NCI-H187 (cell line): ENCODE measurements at places on chromosomes 6 and 20.

DNA sequence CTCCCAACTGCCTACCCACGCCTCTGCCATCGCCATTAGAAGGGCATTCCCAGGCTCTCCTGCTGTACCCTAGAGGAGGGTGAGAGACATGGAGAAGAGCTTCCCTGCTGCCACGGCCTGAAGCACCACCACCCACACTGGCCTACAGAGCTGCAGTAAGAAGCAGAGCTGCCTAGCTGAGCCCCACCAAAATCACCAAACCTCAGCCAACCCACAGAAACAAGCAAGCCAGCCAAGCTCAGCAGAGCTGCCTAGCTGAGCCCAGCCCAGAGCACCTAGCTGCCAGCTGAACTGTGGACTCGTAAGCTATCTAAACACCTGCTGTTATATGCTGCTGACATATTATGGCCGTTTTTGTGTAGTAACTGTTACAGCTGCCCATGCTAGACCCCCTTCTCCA, 149.2 kb downstream of the PCSK2 start:
- no peak for DNase-seq

DNA sequence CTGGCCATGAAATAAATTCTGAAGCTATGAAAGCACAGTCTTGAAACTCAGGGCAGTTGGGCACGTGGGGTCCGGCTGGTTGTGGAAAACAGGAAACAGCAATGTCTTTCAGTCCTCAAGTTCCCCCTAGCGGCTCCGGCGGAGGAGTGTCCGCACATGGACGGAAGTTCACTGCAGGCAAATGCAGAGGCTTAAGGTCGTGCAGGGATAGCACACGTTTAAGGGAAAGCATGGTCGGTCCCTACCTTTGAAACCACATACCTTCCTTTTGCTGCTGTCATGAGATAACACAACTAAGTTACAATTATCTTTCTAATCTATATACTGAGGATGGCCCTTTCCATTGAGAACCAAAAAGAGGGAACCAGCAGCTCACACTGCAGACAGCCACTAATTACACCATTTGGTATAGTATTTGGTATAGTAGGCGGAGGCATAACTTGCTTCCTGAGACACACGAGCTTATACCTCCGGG, 52.6 kb upstream of the NFATC2 start:
- peak; percentile 4 for DNase-seq

GRCh38 chr6:13331516-13332348, 3.4 kb upstream of the TBC1D7 start:
- DNase-seq: no peak

DNA sequence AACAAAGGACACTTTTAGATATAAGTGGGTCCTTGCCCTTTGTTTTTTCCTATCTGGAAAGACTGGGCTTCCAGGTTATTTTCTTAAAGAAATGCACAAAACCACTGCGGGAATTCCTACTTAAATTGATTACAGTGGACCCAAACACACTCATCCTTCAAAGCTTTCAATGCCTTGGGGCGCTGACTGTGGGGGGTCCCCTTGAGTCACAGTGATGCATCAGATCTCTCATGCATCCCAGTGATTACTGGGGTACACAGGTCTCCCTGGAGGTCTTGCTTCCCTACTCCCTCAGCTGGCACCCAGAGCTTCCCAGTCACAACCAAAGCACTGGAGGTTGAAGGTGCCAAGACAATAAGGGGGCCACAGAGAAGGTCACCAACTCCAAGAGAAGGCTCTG, 20.7 kb downstream of the ABHD12 start:
- DNase-seq: no peak

GRCh38 chr6:1491591-1492319, 102.4 kb downstream of the FOXF2 start:
- no peak for DNase-seq

GRCh38 chr20:50303573-50304500, 113.2 kb downstream of the CEBPB start:
- no peak for DNase-seq

- DNase-seq: no peak
Observed at GRCh38 chr6:119215885-119216590, 133.5 kb downstream of the MAN1A1 start.

- no peak for DNase-seq
Observed at GRCh38 chr6:142954844-142955243, 9.9 kb upstream of the HIVEP2 start.

GRCh38 chr20:9128568-9128967, 59.7 kb downstream of the PLCB4 start:
- no peak for DNase-seq

GRCh38 chr6:134373282-134373922, 55.5 kb upstream of the SGK1 start:
- no peak for DNase-seq

- DNase-seq: no peak
Observed at GRCh38 chr6:100891079-100891478, 9.9 kb upstream of the ASCC3 start.

- no peak for DNase-seq
Observed at GRCh38 chr6:32603888-32604287, 14.2 kb upstream of the HLA-DRB1 start.

DNA sequence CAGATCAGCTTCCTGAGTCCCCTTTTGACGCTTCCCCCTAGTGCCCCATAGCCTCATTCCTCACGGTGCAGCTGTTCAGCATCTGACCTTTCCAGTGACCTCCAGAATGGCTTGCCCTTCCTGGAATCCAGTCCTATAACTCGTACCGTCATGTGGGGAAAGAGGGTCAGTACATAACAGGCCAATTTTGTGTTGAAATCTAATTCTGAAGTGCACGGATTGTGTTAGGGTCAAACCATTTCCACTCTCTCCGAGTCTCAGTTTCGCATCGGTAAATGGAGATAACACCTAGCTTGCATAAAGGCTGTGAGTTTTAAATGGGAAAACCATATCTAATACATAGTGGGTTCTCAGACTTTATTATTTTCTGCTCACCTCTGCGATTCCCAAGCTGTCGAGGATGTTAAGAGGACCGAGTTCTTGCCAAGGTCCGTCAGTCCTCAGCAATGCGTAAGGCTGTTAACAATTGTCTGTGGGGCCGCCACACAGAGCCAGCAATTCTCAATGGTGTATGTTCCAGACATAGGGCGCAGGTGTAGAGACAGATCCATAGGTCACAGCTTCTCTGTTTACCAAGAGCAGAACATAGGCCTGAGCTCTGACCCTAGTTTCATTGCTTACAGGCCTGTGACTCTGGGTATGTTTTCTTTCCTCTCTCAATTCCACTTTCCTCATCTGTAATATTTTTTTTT, 45.5 kb upstream of the CCR6 start:
- no peak for DNase-seq

DNA sequence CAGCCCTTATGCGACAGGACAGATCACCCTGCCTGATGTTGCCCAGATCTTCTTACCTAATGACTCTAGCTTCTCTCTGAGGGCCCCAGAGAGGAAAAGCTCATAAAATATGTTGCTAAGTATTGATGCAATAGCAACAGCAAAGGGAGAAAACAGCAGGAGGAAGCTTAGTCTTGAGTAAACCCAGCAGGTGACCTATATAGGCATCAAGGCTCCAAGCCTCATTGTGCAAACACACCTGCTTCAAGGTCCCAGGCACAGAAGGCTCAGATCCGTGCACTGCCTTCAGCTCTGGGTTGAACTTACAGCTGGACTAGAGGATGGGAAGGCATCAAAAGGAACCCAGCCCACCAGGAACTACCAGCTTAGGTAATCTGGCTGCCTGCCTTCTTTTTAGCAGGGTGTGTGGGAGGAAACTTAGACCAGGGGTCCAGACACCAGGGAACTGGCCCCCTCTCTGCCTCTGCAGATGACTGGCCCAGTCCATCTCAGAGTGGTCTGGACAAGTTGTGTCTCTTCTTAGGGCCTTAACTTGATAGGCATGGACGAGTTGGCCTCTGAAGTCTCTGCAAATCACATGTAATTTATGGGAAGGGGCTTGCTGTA, 34.4 kb downstream of the TGM3 start:
- peak; percentile 80 for DNase-seq

- no peak for DNase-seq
Observed at GRCh38 chr6:107594736-107595135, 104.8 kb downstream of the SOBP start.

GRCh38 chr6:150880336-150880735, 14.8 kb downstream of the MTHFD1L start:
- no peak for DNase-seq

GRCh38 chr6:108120311-108120710, 45.5 kb upstream of the NR2E1 start:
- DNase-seq: no peak

DNA sequence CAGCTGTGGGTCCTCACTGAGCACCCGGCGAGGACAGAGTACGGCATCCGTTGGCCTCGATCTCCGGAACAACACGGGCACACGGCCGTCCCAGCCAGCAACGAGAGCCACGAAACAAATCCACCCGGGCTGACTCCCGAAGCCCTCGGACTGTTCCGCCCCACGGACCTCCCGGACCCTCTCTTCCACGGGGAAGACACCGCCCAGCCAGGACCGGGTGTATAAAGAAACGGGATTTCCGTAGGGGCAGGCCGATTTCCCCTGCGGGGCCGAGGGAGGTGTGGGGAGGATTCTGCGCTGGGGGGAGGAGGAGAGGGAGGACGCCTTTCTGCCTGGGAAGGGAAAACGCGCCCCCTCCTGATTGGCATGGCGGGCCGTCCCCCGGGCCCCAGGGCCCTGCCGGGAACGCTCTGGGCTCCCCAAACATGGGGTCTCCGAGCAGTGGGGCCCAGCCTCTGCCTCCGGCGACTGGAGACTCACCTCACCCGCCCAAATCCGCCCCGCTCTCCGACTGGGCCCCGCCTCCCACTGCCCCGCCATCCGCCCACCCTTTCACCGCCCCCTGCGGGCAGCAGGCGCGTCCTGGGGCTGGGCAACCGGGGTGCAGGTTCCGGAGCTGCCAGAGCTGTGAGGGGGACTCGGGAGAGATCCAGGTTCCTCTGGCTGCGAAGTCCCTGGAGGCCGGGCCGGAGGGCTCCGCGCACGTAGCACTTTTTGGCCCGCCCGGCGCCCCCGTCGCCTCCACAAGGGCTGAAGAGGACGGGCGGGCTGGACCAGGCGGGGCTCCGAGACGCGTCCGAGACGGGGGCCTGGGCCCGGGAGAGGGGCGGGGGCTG, 679 bp upstream of the PPDPF start:
- DNase-seq: peak; percentile 23

DNA sequence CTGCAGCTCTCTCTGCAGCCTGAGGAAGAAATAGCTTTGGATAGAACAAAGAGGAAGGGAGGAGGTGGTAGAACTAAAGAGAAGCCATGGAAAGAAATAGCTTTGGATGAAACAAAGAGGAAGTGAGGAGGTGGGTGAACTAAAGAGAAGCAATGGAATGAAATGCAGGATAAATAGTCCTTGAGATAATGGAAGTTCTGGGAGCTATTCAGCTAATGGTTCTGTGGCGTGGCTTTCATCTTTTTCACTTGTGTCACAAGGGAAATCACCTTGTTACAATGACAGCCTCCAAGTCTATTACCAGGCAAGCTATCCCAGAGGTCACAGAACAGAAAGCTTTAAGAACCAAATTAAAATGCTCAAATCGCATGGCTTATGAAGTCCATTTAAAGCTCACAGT, 141.3 kb upstream of the ARG1 start:
- no peak for DNase-seq

DNA sequence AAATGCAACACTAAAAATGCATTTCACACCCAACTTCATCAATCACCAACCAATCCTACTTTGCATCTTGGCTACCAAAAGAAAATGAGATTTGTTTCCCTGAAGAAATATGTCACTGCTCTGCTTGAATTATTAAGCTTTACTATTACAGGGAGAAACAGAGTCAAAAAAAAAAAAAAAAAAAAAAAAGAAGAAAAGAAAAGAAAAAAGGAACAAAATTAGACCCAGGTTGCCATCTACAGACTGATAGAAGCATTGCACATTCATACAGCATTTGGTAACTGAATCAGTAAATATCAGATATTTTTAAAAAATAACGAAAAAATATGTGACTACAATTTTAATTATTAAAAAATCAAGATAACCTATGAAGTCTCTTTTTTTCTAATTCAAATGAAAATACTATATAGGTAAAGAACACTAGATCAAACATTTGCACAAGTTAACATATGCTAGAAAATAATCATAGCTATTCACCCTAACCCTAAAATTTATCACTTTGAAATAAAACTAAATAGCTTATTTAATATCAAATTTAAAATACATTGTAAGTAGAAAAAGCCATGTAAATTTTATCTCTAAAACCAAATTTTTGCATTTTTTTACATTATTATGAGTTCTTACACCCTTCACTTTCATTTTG, 83.3 kb downstream of the DCDC2 start:
- no peak for DNase-seq

GRCh38 chr6:101465863-101466262, 72.4 kb downstream of the GRIK2 start:
- DNase-seq: no peak

DNA sequence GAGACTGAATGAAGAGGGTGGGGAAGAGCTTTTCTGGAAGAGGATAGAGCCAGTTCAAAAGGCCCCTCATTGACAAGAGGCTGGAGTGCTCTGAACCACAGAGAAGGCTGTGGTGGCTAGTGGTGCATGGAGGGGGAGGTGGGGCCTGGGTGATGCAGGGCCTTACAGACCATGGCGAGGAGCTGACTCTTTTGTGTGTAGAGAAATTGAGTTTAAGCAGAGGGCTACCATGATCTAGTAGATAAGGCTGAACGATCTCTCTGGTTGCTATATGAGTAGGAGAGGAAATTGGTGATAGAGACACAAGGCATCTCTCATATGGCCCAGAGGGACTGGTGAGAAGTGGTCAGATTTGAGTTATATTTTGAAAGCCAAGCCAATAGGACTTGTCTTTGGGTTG, 137.6 kb downstream of the UST start:
- peak; percentile 37 for DNase-seq

DNA sequence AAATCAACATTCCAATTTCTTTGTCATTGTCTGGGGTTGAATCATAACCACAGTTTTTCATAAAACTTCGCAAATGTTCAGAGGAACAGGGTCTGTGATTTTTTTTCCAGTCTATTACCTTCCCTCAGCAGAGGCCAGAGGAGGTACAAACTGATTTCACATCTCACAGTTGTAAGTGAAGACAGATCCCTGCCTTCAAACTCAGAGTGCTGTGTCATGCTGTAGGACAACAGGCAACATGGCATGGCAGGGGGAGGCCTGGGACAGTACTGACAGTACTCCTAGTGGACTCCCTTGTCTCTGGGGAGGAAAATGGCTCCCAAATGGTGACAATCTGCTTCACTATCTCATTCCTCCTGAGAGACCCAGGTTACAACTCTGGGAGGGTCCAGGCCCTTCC, 308.6 kb downstream of the CDC5L start:
- DNase-seq: no peak

GRCh38 chr6:68975816-68976215, 340.7 kb downstream of the ADGRB3 start:
- DNase-seq: no peak

- DNase-seq: no peak
Observed at GRCh38 chr6:41677124-41677921, 39.1 kb downstream of the MDFI start.

DNA sequence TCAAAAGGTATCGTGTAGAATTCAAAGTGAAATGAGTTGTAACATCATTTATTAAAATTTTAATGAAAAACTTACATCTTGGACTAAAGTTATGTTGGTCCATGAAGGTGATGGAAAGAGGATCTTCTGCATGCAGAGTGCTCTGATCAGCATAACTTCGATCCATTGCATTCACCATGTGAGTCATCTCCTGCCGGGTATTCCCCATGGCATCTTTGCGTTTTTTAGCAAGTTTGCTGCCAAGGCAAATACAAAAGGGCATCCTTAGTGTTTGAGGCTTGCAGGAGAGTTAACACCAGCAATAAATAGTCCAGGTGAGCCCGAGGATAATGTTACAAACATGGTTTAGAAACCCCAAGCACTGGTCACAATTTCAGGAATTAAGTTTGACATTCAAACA, 104.2 kb upstream of the THEMIS start:
- DNase-seq: no peak

- DNase-seq: no peak
Observed at GRCh38 chr6:6392214-6393068, 72.0 kb upstream of the F13A1 start.

GRCh38 chr6:5941188-5941587, 65.5 kb downstream of the NRN1 start:
- no peak for DNase-seq
